ENCODE measurements at places on chromosomes 7 and 10.

- DNase-seq: no peak
Observed at GRCh38 chr10:75358132-75358531, 43.4 kb downstream of the ZNF503 start.

GRCh38 chr7:98795741-98796493 lies 73.9 kb downstream of the TMEM130 start:
- DNase-seq: no peak

- DNase-seq: no peak
Observed at GRCh38 chr7:105006367-105007136, 7.5 kb upstream of the KMT2E start.

- DNase-seq: no peak
Observed at GRCh38 chr7:10875080-10875479, 98.6 kb upstream of the PHF14 start.

DNA sequence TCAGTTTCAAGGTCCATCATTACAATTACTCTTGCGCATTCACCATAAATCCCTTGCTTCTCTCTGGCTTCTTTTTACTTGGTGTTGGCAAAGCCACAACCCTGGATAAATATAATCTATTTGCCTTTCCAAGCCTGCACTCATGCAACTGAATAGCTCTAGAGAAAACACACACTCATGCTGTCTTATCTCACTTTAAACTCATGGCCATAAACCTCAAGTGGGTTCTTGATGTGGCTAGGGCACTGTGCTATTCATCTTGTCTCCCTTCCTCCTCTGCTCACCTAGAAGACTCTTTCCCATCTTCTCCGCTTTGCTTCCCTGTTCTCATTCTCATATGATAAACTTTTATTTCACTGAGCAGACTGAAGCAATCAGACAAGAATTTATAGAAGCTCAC lies 165.4 kb upstream of the MTPN start:
- no peak for DNase-seq

DNA sequence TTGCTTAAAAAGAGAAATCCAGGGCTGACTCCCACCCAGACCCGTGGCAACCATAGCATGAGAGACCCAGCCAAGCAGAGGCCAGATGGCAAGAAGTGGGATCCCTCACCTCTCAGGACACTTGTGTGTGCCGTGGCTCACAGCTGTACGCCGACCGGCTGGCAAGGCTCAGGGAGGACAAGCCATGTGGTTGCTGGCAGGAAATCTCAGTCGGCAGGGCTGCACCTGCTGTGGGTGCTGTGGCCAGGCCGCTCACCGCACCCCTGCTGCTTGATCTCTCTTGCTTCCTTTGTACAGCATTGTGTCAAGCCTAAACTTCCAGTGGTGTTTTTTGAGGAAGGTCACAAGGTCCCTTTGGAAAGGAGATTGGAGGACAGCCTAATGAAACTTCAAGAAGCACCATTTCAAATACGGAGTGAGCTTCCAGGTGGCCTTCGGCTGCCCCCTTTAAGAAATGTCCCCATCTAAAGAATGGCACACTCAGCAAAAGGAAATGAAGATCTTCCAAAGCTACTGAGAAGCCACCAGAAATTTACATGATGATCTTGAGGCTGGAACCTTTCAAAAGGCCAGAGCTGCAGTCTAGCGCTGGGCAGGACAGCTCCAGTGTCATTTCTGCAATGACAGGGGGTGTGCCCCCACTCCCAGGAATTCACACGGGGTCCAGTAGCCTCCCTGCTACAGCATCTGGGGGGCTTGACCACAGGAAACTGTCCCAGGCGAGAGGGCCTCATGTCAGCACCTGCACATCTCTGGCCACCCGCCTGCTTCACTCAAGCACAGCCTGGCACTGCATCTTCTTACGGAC lies 409.0 kb upstream of the MGMT start:
- DNase-seq: no peak

- DNase-seq: no peak
Observed at GRCh38 chr7:5758286-5758685, 23.2 kb downstream of the RNF216 start.

DNA sequence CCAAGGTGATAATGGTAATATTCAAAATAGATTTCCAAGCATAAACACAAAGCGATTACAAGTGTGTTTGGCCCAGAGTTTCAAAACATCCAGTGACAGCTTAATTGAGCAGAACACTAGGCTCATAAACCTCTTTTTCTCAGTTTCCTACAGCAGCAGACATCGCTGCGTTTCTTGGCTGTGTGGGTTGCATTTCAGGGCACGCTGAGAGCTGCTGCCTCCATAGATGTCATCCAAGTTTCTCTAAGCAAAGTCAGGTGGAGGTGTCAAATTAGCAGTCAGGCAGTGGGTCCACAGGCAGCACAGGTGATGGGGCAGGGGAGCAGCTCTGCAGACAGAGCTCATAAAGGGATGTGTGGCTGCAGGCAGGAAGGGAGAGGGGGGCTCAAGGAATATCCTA lies 50.5 kb upstream of the COL13A1 start:
- no peak for DNase-seq

- no peak for DNase-seq
Observed at GRCh38 chr10:27147701-27148100, 6.5 kb downstream of the YME1L1 start.

GRCh38 chr7:34487391-34488115 lies 170.5 kb upstream of the NPSR1 start:
- DNase-seq: no peak

DNA sequence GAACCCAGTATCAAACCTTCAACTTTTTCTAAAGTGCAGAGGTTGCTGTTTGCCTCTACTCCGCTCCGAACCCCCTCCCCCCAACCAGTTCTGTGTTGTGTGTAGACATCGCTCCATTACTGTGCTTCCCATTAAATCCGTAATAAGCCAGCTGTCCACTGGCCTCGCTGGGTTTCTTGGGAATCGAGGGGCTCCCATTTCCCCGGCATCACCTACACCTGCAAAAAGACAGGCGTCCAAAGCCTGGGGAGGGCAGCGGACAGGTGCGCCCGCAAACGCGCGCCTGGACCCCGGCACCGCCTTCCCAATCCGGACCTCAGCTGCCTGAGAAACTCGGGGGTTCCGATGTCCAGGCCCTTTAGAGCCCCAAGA lies 631 bp downstream of the RTKN2 start:
- no peak for DNase-seq

DNA sequence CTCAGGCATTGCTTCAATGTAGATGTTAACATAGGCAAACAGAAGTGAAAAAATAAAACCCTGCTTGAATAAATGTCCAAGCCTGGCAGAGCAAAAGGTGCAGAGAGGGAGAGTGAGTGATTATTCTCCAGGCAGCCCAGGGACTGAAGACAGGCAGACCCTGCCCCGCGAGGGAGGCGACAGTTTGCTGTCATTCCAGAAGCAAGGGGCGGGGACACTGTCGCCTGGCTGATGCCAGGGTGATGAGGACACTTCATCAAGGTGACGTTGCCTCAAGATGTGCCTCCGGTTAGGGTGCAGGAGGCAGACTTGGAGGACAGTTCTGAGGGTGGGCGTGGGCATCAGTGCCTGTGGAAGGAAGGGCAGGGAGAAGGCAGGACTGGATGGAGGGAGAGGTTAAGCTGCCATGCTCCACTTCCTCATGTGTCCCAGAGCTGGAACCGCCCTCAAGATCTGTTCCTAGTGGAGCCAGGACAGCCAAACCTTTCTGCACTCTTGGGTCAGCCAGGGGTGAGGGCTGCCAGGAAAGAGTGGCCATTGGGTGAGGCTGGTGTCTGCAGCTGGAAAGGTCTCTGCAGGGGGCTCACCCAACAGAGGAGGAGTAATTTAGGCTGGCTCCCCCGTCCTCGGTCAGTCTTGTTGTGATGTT lies 560.5 kb upstream of the MKI67 start:
- DNase-seq: no peak

DNA sequence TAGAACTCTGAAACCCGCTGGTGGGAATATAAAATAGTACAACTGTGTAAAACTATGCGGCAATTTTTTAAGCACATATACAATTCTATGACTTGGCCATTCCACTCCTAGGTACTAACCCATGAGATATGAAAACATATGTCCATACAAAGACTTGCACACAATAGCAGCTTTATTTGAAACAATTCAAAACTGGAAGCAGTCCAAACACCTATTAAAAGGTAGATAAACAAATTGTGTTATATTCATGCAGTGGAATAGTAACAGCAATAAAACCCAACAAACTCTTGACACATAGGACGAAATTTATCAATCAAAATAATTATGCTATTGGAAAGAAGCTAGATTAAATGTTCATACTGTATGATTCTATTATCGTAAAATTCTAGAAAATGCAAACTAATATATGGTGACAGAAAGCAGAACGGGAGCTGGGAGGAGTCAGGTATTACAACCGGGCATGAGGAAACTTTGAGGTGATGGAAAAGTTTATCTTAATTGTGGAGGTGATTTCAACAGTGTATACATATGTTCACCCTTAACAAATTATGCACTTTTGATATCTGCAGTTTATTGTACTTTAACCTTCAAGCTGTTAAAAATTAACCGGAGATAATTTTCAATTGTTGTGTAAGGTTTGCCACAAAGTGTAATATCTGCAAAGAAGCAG lies 803 bp upstream of the STK31 start:
- no peak for DNase-seq

- DNase-seq: no peak
Observed at GRCh38 chr10:113720386-113720785, 31.1 kb upstream of the PLEKHS1 start.

All from D721Med (cell line).